ENCODE measurements at places on chromosomes 3 and 15.

DNA sequence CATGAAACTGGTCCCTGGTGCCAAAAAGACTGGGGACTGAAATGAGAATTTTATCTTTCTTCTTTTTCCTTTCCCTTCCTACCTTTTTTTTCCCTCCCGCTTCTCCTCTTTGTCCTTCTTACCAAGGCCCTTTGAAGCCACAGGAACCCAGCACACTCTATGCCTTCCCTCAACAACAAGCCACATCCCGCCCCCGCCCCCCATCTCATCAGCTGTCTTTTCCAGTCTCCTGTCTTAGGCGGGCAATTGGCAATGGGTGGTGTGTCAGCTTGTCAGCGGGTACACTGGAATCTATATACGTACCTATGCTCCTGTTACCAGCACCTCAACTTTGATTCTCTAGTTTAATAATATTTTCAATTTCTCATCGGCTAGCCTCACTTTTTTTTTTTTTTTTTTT, 56.3 kb upstream of the CHD2 start:
- DNase-seq: no peak

- DNase-seq: no peak
Observed at GRCh38 chr3:94004301-94004910, 24.0 kb downstream of the STX19 start.

- no peak for DNase-seq
Observed at GRCh38 chr3:73448761-73449301, 175.9 kb downstream of the PDZRN3 start.

GRCh38 chr3:12870942-12871341, 29.6 kb upstream of the RPL32 start:
- no peak for DNase-seq

- no peak for DNase-seq
Observed at GRCh38 chr15:85755471-85755870, 39.3 kb downstream of the KLHL25 start.

DNA sequence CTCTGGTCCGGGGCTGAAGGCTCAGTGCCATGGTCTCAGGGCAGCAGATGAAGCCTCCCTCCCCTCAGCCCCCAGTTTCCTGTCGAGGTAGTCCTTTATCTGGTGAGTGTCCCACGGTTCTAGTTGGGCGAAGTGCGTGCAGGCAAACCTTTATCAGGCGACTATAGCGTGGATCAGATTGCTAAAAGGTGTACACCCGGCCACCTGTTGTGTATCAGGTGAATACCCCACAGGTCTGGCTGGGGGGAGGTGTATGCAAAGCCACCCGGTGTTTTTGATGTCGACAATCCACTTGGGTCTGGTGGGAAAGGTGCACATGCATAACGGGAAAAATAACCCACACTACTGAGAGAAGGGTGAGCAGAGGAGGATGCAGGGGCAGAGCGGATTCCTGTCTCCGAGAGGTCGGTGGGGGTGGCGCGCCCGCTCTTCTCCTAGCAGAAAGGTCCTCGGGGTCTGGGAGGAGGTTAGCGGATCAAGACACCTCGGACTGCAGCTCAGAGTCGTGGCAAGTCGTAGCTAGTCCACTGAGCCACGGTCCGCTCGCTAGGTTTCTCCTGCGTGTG, 507 bp downstream of the SLC12A6 start:
- DNase-seq: no peak

DNA sequence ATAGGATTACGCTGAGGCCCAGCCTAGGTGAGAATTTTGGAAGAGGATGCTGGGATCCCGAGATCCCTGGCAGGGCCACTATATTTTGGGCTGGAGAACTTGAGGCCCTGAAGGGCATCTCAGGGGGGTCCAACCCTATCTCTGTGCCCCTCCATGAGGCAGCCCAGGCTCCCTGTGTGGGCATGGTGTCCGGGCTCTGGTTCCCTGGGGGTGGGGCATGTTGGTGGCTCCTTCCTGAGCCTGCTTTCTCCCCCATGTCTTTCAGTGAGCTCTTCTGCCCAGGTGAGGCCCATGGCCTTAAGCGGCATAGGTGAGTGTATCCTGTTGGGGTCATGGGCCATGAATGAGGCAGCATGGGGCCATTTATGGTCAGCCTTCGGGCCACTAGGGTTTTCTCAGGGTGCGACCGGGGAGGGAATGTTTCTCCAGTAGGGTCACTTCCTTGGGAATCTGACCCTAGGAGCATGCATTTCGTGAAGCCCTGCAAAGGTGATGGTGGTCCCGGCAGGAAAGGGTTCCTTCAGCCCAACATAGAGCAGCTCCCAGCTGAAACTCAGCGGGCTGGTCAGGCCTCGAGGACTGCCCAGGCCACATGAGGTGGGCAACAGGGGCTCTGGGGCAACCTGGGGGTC, 191.3 kb downstream of the UBE3A start:
- DNase-seq: no peak

DNA sequence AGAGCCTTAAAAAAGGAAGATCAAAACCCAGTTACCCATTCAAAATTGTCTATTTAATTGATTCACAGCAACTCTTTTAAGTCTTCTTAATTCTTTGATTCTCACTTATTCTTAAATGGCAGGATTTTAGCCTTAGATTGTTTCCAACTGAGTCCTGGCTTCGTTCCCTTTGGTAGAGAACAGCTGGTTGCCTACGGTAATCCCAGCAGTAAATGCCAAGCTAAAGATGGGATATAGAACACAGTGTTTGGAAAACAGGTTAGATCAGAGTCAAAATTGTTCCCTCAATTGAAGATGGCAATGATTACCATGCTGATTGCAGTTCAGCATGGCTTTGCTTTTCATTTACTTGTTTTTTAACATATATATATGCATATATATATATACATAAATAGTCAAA, 300.9 kb downstream of the PYDC2 start:
- no peak for DNase-seq

GRCh38 chr15:80856809-80857377, 77.7 kb downstream of the CEMIP start:
- no peak for DNase-seq

- DNase-seq: no peak
Observed at GRCh38 chr3:62632510-62633294, 242.5 kb downstream of the CADPS start.

DNA sequence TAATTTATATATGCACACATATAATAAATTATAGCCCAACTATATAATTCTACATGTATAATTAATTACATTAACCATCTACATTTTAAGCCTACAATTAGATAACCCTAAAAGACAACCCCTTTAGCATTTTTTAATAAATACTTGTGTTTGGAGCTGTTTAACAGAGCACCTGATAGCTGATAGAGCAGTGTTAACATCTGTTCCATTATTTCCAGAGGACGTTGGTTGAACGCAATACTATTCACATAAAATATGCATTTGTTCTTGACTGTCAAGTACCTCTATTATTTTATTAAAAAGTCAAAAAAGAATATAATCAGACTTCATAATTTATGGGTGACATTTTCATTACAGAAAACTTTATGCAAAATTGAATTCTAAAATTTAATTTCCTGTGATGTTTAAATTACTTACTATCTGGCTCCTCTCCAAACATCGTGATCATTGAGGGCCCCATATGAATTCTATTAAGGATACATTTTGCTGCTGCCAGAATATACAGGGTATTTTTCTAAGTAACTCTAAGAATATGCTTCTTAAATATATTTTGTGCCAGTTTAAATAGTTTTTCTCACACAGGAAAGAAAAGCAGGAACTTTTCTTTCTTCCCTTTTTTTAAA, 234.3 kb downstream of the SHOX2 start:
- no peak for DNase-seq

DNA sequence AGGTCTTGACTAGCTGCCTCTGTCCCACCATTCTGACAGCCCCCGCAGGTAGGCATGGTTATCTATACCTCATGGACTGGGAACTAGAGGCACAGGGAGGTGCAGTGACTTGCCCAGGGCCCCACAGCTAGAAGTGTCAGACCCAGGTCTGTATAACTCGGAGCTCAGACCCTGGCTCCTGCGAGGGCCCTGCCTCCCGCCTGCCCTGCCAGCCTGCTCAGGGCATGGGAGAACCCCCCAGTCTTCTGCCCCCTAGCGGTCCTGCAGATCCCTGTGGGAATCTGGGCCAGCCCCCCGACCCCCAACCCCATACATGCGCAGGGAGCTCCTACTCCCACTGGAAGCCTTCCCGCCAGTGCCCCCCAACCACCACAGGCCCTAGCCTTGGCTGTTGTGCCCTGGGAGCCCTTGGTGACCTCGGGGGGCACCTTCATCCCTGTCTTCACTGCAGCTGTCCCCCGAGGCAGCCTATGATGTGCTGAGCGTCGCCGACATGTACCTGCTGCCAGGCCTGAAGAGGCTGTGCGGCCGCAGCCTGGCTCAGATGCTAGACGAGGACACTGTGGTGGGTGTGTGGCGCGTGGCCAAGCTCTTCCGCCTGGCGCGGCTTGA, 6.9 kb downstream of the ABTB1 start:
- no peak for DNase-seq

DNA sequence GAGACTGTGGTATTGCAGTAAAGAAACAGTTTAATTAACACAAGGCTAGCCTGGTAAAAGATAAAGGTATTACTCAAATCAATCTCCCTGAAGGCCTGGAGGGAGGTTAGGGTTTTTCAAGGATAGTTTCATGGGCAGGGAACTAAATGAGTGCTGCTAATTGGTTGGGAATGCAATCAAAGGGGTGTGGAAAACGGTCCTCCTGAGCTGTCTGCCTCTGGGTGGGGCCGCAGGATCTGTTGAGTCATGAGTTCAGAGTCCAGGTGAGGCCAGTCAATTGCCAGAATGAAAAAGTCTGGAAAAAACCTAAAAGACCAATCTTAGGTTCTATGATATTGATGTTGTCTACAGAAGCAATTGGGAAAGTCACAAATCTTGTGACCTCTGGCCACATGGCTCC, 293.2 kb downstream of the MCTP2 start:
- no peak for DNase-seq

GRCh38 chr3:100073714-100074307, 40.5 kb downstream of the FILIP1L start:
- no peak for DNase-seq

DNA sequence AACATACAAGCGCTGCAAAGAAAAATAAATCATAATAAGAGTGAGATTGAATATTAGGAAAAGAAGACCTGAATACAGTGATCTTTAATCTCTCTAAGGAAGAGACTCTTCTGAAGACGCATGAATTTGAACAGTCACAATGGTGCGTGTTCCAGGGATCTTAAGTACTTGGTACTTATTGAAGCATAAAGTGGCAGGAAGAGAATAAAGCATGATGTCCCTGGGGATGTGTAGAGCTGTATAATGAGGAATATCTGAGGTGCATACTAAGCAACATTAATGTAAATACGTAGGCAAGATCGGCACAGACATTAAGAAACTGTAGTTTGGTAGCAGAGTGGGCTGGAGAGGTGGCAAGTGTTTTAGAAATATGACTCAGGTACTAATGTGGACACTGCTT, 246.2 kb upstream of the MCTP2 start:
- DNase-seq: no peak

- DNase-seq: no peak
Observed at GRCh38 chr3:61092870-61093269, 158.4 kb downstream of the FHIT start.

- DNase-seq: no peak
Observed at GRCh38 chr15:56208185-56208584, 35.5 kb downstream of the RFX7 start.

DNA sequence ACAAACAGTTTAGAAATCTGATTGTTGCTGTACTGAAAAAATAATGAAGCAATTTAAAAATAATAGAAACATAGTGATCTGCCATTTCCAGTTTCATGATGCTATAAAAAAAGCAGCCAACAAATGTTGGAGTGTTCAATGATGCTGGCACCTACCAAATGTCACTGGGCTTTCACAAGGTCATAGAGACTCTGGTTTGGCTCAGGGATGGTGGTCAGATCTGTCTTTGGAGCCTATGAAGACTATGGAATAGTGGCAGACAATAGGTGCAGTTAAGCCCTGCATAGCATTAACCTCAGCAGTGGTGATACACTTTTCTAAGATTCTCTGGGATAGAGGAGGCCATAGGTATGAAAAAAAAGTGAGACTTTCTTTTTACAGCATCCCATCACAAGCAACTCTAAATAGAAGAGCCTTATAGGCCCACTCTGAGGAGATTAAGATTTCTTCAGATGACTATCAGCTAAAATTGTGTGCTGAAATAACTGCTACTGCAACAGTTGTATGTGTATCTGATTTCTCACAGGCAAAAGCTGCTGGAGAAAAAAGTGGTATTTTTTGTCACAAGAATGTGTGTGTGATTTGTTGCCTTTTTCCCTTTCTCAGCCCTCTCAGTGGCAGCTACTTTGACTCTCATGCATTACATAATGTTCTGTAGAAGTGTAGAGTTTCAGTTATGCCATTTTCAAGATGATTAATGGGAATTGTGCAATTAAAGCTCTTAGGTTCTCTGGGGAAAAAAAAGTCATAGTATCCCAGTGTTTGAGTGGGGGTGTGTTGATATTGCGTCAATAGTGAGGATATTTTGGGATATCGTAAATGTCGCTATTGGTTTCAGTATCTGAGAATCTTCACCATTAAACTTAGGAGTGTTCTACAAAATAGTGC, 137.4 kb downstream of the MBNL1 start:
- no peak for DNase-seq

- DNase-seq: no peak
Observed at GRCh38 chr15:57532731-57533447, 58.8 kb upstream of the MYZAP start.

DNA sequence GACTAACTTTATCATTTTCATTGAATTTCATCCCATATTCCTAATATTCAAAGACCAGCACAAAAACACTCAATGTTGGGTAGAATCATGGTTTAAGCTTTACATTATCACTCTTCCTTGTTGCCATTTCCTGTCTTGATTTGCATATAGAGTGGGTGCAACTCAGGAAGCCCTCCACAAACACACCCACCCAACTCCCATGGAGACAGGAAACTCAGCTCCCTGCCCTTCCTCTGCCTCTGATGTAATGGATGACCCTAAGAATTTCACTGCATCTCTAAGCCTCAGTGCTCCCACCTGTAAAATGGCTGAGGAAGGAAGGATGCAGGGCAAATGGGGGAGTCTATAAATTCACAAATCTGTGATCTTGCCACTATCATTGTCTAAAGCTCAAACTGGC, 98.1 kb upstream of the BFSP2 start:
- DNase-seq: no peak

DNA sequence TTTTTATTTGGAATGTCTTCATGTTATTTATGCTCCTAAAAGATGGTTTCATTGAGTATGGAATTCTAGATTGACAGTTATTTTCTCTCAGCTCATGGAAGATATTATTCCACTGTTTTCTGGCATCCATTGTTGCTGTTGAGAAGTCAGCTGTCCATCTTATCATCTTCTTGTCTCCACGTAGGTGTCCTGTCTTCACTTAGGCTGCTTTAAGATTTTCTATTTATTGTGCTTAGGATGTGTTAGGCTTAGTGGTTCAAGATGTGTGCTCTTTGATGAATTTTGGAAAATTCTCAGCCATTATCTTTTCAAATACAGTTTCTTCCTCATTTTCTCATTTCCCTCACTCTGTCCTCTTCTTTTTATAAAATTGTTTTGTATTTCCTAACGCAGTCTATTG, 52.0 kb downstream of the SNRK start:
- no peak for DNase-seq

DNA sequence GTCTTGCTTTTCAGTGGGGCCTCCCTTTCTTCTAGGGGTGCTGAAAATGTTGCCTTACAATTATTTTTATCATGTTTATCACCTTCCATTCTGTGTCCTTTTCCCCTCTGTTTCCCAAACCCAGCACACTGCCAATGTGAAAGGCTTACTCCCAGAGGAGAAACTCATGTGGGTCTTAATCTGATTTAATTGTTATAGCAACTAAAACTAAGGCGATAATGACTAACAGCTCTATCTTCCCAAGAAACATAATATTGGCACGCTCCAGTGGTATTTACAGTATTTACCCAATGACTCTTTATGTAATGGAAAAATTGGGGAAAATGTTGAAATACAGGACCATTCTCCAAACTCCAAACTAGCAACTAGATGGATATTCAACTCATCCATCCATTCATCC, 58.4 kb downstream of the MESD start:
- no peak for DNase-seq

All from stimulated activated CD8-positive, alpha-beta memory T cell treated with anti-CD3 and anti-CD28 coated beads, Interleukin-15, amount 100 ng/mL, for 4 hours (primary cell).